Naive thymus-derived CD8-positive, alpha-beta T cell (primary cell): ENCODE measurements at places on chromosomes 1 and 21. TPM values are rescaled to one million over a fixed set of nuclear protein-coding genes. Genes with fewer than 3 reads are reported as not detected.

DNA sequence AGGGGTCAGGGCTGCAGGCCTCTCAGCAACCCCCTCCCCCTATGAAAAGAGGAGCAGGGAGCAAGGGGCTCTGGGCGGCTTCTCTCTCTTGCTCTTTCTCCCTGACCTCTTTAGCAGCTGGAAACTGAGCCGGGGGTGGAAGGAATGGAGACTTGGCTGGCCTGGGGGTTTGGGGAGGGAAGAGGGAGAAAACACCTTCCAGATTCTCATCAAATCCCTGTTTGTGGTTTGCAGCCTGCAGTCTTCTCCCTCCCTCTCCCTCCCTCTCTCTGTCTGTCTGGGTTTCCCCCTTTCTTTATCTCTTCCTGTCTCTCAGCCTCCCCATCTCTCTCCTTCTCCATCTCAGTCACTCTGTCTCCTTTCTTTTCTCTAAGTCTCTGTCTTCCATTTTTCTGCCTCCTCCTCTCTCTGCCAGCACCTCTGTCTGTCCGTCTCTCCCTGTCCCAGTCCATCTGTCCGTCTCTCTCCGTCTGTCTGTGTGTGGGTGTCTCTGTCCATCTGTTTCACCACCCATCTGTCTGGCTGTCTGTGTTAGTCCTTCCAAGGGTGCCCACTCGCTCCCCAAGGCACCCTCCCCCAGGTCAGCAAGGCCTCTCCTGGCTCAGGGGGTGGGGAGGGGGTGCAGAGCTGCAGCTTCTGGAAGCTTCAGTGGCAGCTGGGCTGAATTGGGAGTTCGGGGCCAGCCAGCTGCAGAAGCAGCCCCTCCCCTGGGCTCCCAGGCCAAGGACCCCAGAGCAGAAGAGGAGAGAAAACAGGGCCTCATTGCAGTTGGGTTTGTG is 6.2 kb downstream of the AHDC1 start:
- no peak for DNase-seq

DNA sequence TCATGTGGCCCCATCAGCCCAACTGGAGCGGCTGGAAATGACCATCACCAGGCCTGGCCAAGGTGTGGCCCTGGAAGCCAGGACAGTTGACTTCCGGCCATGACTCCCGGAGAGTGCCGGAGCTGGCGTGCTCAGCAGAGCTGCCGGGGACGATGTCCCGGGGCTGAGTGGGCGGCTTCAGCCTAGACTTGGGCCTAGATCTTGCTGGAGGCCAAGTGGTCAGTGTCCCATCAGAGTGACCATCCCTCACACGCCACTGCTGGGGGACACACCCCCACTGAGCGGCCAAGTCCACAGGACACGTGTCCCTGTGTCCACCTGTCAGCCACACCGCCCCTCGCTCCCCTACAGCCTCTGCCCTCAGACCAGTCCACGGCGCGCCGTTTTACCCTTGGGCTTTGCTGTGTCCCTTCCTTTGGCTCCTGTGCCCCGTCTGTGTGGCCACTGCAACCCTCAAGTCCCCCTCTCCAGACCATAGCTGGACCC is 4.0 kb downstream of the FAAP20 start:
- DNase-seq = no peak

GRCh38 chr1:202952818-202953217 is 5.3 kb downstream of the ADIPOR1 start:
- no peak for DNase-seq

DNA sequence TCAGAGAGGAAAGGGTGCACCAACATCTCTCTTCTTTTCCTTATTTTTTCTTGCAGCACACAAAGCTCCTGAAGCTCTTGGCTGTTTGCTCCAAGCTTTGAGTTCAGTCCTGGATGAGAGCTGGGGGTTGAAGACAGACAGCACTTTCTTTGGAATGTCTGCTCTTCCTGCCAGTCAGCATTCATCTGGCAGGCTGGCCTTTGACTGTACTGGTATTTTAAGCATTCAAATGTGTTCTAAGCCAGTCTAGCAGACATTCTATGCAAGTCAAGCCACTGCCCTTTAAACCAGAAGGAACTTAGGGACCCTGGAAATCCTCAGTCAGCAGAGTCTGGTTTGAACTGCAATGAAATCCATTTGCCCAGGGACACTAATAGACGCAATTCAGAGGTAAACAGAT is 45.0 kb downstream of the XCL1 start:
- DNase-seq = no peak

GRCh38 chr1:100340494-100340893 is 11.8 kb upstream of the CDC14A start:
- no peak for DNase-seq

- DNase-seq = no peak
Measured at GRCh38 chr1:209103092-209103491, 480.4 kb upstream of the CAMK1G start.

DNA sequence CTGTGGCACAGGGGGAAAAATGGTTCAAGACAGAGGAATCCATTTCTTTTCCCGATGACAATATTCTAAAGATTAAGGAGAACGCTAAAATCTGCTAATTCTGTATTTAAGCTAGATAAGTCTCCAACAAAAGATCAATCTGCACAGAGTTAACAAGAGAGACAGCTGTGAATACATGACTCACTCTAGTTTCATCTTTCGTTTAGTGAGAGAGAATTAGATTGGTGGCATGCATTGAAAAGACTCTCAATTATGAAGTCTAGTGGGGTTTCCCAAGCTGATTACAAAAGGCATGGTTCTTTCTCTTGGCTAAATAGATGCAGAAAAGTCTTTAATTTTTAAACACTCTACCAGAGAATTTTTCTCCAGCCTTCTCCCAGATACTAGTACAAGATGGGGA is 34.4 kb downstream of the CAPN9 start:
- DNase-seq = no peak

DNA sequence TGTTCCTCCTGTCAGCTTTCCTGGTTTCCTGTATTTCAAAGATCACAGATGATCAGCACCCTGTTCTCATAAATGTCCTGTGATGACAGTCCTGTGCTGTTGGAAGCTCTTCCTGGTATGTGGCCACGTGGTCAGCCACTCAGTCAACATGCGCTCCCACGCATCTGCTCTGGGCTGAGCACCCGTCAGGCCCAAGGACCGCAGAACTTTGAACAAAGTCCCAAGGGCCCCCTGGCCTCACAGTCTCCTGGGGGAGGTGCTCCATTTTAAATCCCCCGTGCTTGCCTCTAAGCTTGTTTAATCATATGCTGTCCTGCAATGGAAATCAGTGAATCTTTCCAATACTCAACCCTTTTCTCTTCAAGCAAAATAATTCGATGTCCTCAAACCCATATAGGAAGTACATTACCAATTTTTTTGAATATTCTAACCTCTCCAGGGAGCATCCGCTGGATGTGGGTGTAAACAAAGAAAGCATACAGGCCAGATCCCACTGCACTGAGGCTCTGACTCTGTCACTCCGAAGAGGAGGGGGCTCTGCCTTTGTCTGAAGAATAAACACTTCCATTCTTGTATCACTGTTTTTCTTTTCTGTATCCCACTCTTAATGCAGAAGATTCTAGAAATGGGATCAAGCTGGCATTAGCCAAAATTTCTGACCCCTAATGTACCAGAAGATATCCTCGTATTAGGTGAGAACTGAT is 250.3 kb downstream of the SDCCAG8 start:
- DNase-seq = no peak

DNA sequence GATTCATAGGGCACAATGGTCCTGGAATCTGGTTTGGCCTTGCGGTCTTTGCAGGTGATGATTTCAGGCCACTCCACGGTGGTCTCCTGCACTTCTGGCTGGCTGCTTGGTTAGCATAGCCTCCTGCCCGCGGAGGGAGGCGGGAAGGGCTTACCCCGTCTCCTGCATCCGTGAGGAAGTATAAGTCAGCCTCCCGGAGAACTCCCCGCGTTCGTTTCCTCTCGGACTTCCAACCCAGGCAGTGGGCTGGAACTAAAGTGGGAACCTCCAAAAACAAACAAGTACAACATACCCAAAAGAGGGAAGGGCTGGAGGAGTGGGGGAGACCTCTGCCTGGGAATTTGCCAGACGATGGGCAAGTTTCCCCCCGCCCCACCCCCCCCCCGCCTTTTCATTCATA is 939 bp upstream of the CCN1 start:
- no peak for DNase-seq

DNA sequence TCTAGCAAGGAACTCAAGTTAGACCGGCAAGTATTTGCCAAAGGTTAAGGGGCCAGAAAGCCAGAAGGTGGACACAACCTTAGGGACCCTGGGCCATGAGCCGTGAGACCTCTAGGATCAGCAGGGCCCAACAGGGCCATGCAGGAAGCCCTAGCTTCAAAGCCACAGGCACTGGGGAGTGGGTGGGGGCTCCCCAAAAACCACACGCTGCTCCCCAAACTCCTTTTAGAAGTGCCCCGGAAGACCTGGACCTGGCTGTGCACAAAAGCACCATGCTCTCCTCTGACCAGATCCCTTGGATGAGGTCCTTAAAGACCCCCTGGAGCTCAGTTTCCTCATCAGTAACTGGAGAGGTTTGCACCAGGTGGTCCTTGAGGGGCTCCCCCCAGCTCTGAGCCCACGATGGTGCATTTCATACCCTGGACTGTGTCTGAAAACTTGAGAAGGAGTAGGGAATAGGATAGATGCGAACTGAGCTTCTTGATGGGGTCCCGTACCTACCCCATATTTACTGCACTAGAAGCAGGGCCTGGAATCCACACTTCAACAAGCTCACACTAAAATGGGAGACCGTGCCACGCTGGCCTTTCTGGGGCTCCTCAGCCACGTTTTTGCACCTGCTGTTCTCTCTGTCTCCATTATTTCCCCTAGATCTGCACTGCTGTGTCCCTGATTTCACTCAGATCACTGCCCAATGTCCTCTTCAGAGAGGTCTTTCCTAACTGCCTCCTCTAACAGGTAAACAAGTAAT is 40.6 kb upstream of the LBR start:
- DNase-seq = no peak

CTH gene
- total RNA-seq = 4.7 TPM

PIGK gene
- 27.5 TPM for total RNA-seq

TAS1R1 gene
- not detected for total RNA-seq

CFHR3 gene
- total RNA-seq = not detected
